ENCODE measurements at places on chromosomes 12 and 14.

DNA sequence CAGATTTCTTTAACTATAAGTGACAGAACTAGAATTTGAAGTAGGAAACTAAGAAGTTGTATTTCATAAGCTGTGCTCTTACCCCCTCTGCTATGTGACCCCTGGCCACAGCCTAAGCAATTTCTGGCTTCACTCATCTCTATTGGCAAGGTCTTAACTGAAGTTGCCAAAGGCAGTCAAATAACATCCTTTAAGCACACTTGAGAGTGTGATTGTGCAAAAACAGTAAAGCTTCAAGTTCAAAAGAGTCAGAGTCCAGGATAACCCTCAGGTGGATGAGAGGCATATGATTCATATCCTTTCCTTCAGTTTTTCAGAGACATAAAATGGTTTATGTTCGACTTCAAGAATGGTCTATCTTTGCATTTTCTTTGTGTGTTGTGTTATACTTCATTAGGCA lies 45.2 kb downstream of the GRIP1 start:
- no peak for DNase-seq

GRCh38 chr12:53299101-53299453 lies 418 bp upstream of the MYG1 start:
- DNase-seq: peak; percentile 93

DNA sequence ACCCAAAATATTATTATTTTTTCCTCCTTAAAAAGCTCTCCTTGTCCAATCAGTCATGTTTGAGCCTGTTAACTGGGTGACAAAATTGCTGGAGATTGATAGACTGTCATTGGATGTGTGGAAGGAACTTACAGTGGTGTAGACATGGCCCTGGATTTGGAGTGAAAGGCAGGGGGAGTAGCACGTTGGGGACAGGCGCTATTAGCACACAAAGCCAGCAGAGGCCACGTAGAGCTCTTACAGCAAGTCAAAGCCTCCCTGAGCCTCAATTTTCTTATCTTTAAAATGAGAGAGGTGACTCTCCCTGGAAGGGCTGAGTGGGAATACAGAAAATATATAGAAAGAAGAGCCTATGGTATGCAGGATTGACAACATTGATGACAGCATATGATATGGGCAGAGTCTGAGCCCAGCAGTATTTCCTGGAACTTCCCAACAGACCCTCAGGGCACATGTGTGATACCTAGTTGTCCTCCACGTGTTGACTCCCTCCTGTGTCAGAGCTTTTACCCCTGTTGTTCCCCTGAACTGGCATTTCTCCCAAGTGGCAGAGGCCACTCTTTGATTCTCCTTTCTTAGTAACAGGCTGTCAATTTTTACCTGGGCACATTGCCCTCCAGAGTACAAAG lies 504.9 kb downstream of the VRK1 start:
- DNase-seq: no peak

GRCh38 chr14:31025367-31026076 lies at the start of gene AP4S1:
TSS of gene AP4S1 (plus strand) at chr14:31025649. CDS start at chr14:31066197, 40,548 bp downstream.
- peak; percentile 38 for DNase-seq

- DNase-seq: no peak
Observed at GRCh38 chr14:106505366-106505765, 979.0 kb downstream of the TMEM121 start.

Measured in EH (cell line).